ENCODE measurements at places on chromosomes 4 and X.

- no peak for DNase-seq
These were observed 168.2 kb downstream of the ZNF518B start for GRCh38 chr4:10288830-10289537.

DNA sequence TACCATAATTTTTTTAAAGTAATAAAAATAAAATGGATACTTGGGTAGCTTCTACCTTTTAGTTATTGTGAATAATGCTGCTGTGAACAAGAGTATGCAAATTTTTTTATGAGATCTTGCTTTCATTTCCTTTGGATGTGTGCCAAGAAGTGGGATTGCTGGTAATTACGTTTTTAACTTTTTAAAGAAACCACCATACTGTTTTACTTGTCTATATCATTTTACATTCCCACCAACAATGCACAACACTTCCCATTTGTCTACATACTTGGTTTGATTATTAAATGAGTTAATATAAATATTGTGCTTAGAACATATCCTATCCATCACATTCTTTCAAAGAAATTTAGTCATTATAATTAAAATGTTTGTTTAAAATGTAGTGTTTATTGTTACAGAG is 3.9 kb upstream of the SULT1B1 start:
- DNase-seq: no peak

- DNase-seq: no peak
These were observed 98.9 kb downstream of the SPRY1 start for GRCh38 chr4:123495530-123495929.

- DNase-seq: no peak
These were observed 44.8 kb downstream of the PDS5A start for GRCh38 chr4:39932776-39933402.

- DNase-seq: no peak
These were observed 47.4 kb downstream of the PRDM5 start for GRCh38 chr4:120874792-120875774.

- DNase-seq: no peak
These were observed 9.8 kb upstream of the ATP2B3 start for GRCh38 chrX:153507484-153508178.

DNA sequence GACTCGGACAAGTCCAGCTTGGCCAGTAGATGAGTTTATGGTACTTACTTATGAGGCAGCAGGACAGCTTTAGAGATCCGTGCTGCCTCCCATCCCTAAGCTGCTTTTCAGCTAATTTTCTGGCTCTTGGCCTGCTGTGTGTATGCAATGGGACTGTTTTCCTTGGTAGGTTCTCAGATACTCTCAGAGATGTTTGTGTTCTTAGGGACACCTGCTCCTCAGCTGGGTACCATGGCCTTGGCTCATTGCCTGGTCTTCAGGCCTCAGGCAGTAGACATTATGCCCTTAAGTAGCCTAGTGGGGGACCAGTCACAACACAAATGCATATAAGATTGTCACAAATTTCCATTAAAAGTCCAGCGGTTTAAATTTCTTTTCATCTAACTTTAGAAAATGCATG is 688.0 kb downstream of the PCDH7 start:
- no peak for DNase-seq

- no peak for DNase-seq
These were observed 1299.9 kb downstream of the C4orf33 start for GRCh38 chr4:130395871-130396270.

GRCh38 chr4:123102897-123103471 is 180.6 kb upstream of the NUDT6 start:
- DNase-seq: peak; percentile 16

GRCh38 chr4:3248811-3249661 is at the start of gene MSANTD1:
MSANTD1 (plus strand) TSS chr4:3249159; CDS start chr4:3249223, 64 bp downstream.
- no peak for DNase-seq

DNA sequence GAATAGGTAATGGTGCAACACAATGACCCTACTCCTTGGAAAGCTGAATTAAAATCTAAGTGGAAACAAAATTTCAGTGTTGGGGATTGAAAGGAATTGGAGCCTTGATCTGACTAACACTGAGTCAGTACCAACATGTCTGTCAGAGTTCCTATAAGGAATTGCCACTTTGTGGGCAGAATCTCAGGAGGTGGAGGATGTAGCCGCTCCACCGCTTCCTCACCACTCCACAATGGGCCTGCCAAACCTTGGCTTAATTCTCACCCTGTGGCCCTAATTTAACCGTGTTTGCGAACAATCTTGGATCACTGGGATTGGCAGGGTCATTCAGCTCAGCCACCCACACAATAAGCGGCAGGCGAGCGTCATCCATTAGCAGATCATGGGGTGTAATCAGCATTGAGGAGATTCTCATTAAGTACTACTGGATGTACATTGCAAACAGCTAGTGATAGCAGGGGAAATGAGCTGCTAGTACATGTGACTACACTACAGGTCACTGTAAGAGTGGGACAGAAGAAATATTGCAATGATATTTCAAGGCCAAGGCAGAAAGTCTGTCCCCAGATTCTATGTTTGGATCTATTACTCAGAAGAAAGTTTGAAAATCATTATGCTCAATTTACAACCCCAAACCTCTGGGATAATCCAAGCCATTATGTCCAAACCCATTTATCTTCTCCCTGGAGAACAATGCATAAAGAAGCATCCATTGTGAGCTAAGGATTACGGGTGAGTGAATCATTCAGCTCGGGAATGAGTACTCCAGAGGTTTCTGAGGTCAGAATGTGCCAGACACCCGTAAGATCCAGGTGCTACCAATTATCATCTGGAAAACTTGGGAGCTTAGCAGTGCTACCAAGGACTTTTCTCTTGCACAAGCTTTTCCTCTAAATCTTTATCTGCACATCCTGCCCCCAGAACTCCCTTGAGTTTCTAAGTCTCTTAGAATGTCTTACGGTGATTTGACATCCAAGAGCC is 5.8 kb downstream of the SRPX start:
- peak; percentile 78 for DNase-seq

DNA sequence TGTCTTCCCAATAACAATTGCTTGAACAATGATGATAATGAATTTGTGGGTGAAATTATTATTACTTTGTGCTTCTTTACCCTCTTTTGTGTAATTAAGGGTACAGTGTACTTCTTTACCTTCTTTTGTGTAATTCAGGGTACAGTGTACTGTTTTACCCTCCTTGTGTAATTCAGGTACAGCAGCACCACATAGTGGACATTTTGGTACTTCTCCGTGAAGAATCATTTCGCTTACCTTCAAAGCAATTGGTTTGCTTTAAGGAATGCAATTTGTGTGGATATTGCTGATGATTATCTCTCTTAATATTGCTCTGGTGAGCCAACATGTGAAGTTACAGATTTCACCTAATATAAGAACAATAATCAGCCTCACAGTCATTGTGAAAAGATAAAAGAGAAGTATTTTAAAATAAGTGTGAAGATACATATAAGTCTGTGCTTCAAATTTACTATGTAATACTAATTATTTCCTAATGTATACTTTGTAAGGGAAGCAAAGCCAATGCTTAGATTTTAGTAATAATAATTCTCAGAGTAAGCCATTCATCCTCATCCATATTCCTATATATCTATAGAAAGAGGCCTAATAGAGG is 27.2 kb upstream of the SEC24B start:
- peak; percentile 38 for DNase-seq

GRCh38 chrX:69116077-69116476 is 49.2 kb downstream of the PJA1 start:
- no peak for DNase-seq

GRCh38 chr4:186701273-186701672 is 22.4 kb downstream of the FAT1 start:
- DNase-seq: no peak

GRCh38 chrX:56572975-56573374 is 9.5 kb downstream of the UBQLN2 start:
- DNase-seq: no peak

- no peak for DNase-seq
These were observed 19.7 kb downstream of the CENPI start for GRCh38 chrX:101117701-101118100.

All from AG09309 (cell line).